HTR-8/SVneo (cell line): ENCODE measurements at places on chromosomes 6 and 20.

GRCh38 chr6:106631346-106631745 is 2.0 kb downstream of the QRSL1 start:
- no peak for DNase-seq

DNA sequence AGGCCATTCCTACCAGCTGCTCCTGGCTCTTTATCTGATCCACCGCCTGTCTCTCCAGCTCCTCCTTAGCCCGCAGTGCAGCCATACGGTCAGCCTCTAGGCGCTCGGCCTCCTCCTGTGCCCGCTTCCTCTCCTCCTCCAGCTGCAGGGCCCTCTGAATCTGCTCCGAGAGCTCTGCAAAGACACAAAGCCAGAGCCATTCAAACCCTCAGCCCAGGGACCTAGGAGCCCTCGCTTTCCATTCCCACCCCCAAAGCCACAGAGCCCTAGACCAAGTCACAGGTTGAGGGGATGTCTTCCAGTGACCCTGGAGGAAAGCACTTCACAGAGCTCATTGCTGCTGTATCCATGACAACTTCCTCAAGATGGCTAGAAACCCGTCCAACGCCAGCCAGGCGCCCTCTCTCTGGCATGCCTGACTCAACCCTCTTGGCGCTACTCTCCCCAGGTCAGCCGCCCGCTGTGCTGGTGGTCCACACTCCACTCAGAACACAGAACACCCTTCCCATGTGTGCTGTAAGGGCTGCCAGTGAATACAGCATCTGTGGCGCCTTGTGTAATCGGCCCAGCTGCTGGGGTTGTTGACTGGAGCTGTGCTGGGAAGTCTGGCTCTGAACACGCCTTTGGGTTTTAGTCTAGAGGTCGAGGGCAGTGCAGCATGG is 49.3 kb downstream of the EZR start:
- no peak for DNase-seq

DNA sequence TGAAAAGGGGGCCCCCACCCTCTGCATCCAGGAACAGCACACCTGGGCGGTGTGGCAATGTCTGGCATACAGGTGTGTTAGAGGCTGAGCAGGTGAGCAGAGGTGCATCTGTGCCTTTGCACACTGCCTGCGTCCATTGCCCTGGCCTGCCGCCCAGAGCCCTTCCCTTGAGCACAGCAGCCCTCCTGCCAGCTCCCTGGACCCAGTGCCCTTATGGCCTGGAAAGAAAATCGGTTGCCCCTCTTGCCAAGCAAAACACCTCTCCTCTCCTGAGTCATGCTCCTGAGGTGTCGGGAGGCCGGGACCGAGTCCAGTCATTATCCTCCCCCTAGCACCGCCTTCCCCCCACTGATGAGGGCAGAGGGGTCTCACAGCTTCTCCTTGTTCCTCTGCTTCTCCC is 259.9 kb downstream of the SMOC2 start:
- no peak for DNase-seq

DNA sequence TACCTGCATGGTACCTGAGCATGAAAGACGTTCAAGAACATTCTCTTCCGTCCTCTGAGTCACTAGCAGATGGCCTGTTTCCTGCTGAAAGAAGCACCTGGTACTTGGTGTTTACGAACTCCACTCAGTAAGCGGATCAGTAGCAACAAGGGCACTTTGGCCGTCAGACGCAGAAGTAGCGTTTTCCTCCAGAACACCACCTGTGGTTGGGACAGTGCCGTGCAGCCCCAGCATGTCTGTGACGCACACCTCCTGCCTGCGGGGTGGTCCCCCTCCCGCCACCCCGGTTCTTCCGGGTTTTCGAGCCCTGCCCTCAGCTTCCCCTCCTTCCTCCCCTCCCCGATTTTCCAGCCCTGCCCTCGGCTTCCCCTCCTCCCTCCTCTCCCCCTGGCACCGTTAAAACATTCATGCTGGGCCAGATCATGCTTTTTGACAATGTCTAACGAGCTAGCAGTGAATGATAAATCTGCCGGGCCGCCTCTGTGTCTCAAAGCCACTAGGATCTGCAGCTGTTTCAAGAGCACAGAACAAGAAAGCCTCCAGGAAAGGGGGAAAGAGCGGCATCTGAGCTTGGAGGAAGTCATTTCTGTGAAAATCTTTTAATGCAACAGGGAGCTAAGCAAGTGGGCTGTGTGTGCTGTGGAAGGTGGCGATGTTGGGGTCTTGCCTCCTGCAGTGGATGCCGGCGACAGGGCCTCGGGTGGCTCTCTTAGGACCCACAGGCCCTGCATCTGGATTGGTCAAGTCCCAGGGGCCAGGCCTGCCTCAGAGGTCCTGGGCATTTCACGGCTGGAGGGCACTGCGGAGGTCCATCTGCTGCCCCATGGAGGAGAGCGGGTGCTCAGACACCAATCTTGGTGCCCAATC is 207.9 kb downstream of the ERMARD start:
- DNase-seq = no peak

GRCh38 chr6:10314163-10314955 is 100.5 kb downstream of the TFAP2A start:
- DNase-seq = no peak

- no peak for DNase-seq
Measured at GRCh38 chr20:36607586-36608387, 2.2 kb downstream of the RAB5IF start.

- DNase-seq = no peak
Measured at GRCh38 chr6:16812993-16813392, 51.7 kb upstream of the ATXN1 start.

DNA sequence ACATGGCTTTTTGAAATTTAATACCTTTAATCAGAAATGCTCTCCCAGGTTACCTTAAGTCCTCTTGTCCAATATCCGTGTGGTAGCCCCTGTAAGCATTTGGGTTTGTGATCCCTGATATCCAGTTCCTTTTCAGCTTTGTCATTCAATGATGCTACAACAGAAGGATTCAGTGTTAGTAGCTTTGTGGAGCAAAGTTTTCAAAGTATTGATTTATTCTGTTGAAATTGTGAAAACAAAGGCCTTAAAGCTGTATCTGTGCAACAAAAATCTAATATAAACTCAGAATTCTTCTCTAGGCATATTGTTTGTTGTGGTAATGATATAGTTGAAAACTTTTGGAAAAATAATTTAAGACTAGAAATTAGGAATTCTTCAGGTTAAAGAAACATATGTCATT is 91.9 kb downstream of the ADGRB3 start:
- DNase-seq = no peak

DNA sequence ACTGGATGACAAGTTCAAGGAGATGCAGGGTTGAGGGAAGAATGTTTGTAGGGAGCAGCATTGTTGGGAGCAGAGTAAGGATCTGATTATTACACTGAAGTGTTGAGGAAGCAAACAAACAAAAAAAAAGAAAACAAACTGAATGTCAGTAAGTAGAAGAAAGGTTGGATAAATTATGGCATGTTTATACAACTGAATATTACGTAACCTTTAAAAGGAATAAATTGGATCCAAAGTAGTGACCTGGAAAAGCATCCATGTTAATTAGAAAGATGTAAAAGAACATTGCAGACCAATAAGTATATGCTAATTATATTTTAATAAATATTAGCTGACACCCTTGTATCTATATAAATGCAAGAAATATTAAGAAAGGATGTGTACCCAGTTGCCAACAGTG is 12.8 kb upstream of the TSPYL1 start:
- no peak for DNase-seq

GRCh38 chr6:56096946-56097621 is 150.3 kb downstream of the COL21A1 start:
- DNase-seq = no peak

- no peak for DNase-seq
Measured at GRCh38 chr6:45946352-45946751, 69.3 kb downstream of the CLIC5 start.

DNA sequence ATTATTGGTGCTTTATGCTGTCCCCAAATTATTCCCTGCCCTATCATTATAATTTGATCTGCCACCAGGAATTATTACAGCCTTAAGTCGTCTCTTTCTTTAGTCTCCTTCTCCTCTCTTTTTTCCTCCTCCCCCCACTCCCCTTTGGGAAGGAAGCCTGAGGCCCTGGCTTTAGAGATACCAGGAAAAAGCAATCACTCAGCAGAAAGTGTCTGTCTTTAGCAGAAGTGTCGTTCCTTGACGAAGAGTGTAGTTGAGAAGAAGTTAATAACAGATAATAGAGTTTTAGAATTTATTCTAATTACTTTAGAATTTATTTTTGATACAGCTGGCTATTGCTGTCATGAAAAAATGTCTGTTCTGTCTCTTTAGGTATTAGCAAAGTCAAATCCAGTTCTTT is 16.5 kb downstream of the LIN28B start:
- no peak for DNase-seq

GRCh38 chr20:4886771-4887527 is 114.4 kb downstream of the SLC23A2 start:
- DNase-seq = no peak

- no peak for DNase-seq
Measured at GRCh38 chr20:39944861-39945260, 744.2 kb downstream of the MAFB start.

- DNase-seq = no peak
Measured at GRCh38 chr6:69774740-69775584, 21.8 kb downstream of the LMBRD1 start.
